ENCODE measurements at places on chromosomes 12 and 14. TPM values are rescaled to one million over a fixed set of nuclear protein-coding genes. Genes with fewer than 3 reads are reported as not detected.
A peak's percentile ranks its signal among the peaks of the same experiment; 100 is the strongest.

GRCh38 chr14:82447586-82447985 is 913.9 kb upstream of the SEL1L start:
- no peak for DNase-seq

GRCh38 chr12:121250359-121250758 is 40.4 kb downstream of the P2RX4 start:
- no peak for DNase-seq

Gene KCNK10
- 0.54 TPM for total RNA-seq

Gene KCNJ8
- total RNA-seq = 13.1 TPM

Gene FAM181A
- total RNA-seq = not detected

Gene SOAT2
- total RNA-seq = 0.19 TPM

Gene TAS2R42
- not detected for total RNA-seq

DNA sequence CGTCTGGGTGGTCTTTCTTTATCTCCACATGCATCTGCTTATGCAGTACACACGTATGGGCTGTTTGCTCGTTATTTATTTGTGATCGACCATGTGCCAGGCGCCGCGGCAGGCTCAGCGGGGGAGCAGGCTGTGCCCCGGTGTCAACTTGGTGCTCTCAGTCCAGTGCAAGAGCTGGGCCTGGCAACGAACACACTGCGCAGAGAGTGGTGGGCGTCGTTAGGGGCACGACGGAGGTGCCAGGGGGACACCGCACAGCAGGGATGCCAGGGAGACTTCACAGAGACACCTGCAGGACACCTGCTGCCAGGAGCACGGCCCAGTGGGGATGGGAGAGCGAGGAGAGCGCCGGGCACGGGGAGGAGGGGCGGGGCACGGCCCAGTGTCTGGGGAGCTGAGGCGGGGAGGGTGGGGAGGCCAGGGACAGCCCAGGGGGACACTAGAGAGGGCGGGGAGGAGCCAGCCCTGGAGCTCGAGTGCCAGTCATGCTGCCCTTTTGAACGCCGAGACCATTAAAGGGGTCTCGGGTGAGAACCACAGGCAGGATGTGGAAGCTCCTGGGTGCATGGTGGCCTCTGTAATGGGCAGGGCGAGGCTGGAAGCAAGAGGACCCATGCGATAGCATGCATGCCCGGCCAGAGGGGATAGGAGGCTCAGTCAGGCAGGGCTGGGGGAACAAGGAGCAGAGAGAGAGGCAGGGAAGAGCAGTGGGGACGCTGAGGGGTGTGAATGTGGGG is 652 bp upstream of the LRCOL1 start:
- peak; percentile 58 for DNase-seq

Measured in kidney (tissue), 22 donors.